Cerebellum (tissue), 4 donors: ENCODE measurements at places on chromosomes 3 and 15.

- DNase-seq, result no peak
These were observed 496.9 kb downstream of the CADM2 start for GRCh38 chr3:85455561-85456200.

DNA sequence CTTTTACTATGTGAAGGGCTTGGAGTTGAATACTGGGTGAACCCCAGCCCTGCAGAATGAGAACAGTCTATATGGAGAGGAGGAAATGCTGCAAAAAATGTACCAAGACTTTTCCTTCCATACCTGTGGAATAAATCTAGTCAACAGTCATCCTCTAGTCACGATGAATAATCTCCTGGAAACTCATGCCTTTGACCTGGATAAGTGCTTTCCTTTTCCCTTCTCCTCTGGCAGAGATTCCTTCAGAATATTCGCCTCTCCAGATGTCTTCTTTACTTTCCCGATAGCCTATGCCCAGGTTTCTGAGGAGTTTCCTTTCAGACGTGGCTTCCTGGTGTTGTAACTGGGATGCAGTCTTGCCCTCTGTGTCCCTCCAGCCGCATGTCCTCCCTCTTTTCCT is 28.1 kb downstream of the CCNL1 start:
- DNase-seq, result no peak

DNA sequence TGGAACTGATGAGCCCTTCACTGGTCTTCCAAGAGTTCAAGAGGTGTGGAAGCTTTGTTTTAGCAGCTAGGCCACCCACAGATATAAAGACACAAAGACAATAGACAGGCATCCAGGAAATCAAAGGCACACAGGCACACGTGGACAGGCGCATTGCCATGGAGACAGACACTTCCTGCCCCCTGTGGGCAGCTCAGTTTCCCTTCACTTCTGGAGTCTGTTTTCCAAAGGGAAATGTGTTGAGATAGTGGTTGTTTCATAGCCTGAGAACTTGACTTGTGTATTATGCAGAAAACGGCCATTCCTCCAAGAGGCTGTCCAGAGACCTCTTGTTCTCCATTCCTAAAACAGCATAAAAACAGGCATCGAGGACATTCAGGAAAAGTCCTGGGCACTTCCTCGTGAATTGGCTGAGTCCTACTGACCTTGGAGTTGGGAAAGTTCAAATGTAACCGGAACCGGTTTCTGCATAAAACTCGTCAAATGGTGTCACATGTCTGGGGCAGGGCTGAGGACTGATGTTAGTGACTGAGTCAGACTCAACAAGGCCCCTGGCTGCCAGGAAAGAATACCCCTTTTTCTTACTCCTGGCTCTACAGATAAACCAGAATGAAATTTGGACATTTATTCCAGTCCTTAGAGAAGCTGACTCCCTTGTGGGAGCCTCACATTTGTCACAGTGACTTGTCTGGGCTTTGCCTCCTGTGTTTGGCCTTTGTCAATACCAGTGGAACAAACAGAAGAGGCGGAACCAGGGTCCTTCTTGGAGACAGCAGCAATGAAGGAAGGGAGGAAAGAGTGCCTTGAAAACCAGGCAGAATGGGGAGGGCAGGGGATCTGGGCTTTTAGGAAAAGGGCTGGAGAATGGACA is 1.3 kb downstream of the ALPK3 start:
- no peak for DNase-seq

DNA sequence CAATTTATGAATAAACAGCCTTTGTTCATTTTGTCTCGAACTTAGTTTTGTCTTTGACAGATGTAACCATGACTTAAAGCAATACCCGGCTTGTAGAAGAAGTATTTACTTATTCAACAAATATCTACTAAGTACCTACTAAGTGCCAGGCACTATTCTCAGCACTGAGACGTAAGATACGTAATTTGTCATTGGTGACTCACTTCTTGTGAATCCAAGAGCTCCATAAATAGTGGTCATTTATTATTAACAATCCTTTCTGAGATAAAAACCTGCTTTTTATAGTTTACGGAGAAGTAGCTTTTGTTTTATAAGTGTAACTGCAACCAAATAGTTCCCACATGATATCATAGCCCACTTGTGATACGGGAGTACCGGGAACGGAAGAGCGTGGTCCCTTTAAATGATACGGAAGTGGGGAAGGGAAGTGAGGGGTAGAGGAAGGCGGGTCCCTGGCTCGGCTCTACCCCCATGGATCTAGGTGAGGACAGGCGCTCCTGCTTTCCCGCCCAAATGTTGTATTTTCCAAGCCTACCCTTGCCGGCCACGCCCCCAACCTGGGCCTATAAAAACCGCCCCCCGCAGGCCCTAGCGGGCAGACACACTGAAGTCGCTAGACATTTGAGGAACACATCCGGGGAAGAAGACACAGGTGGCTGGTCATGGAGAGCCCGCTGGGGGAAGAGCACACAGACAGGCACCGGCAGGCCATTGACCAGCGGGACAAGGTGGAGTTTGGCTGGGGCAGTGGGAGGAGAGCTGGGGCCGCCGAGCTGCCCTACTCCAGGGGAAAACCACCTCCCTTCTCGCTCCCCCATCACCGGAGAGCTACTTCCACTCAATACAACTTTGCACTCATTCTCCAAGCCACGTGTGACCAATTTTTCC is at the start of gene SAMMSON:
Gene SAMMSON (plus strand): TSS at position 594 of the 888 bp plus-strand sequence.
- DNase-seq, result no peak

DNA sequence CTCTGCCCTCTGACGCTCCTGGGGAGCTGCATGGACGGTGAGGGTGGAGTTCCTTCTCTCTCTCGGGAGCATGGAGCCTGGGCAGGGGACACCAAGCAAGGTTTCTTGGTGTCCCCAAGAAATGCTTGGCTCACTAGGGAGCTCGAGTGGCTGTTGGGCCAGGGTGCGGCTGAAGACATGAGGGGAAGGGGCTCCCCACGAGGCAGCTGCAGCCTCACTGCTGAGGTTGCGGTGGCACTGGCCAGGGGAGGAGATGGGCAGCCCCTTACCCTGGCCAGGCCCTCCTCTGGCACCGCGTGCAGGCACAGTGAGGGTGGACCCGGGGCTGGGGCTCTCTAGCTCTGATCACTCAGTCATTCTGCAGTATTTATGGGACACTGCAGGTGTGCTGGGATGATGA is 43.5 kb upstream of the SLC41A3 start:
- no peak for DNase-seq

DNA sequence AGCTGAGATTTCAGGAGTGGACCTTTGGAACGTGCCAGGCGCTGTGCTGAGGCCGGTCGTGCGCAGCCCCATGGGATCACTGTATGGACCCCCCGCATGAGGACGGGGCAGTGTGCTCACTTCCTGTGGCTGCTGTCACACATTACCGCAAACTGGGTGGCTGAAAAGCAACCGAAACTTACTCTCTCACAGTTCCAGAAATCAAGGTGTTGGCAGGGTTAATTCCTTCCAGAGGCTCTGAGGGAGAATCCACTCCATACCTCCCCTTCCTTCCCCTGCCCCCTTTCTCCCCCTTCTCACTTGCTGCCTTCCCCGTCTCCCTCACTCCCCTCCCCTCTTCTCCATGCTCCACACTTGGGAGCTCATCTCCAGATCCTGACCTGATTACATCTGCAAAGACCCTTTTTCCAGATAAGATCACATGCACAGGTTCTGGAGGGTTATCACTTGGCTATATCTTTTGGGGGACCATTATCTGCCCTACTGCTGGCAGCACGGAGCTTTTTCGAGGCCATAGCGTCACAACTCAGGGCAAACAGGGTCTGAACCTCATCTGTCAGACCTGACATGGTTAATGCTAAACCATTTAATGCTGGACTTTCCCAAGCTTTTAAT is 41.2 kb downstream of the KLF13 start:
- DNase-seq, result no peak

GRCh38 chr3:101936419-101937356 is 87.4 kb downstream of the NFKBIZ start:
- DNase-seq, result no peak

GRCh38 chr3:27723001-27723445 is 900 bp upstream of the EOMES start:
- no peak for DNase-seq

DNA sequence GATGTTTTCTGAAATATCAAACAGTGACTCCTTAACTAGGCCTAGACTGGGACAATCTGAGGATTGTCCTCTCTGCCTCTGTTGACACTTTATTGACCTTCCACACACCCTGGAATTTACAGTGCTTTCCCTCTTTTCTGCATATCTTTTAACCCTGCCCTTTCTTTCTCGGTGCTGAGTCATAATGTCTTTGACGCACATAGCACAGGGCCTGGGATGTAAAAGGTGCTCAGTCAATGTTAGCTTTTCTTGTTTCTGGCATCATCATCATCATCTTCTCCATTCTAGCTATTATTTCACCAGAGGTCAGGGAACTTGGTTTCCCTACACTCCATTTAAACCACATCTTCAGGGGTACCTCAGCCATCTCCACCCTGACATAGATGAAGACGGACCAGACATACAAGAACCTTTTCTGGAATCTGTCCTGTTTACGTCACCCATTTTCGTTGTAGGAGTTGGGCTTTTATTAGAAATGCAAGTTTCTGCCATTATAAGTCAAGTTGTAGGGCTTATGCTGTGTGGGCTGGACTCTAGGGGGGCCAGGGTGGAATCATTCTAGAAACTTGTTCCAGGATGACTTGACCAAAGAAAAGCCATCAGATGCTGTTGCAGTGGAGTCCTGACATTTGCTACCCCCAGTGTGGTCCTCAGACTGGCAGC is 46.6 kb downstream of the ZBTB38 start:
- no peak for DNase-seq

DNA sequence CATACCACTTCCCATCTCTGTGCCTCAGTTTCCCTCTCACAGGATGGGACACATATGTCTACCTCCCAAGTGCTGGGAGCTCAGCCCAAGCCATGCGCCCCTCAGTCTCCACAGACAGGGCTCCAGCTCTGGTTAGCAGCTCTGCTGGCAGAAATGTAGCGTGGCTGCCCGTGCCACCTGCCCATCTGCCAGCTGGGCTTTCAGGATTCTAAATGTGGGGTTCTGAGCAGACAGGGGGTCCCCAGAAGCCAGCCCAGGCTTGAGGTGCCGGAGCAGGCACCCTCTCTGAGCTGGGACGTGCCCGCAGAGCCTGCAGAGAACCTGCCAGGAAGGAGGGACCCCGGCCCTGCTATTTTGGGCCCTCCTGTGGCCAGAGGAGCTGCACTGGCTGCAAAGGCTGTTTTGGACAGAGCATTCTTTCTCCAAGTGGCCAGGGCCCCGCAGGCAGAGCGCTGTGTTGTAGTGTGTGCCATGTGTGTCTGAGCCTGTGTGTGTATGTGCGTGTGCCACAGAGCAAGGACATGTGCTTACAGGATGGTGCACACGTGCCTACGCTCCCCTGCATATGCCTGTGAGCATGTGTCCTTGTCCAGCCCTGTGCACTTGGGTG is 31.7 kb downstream of the PSTPIP1 start:
- DNase-seq, result no peak

DNA sequence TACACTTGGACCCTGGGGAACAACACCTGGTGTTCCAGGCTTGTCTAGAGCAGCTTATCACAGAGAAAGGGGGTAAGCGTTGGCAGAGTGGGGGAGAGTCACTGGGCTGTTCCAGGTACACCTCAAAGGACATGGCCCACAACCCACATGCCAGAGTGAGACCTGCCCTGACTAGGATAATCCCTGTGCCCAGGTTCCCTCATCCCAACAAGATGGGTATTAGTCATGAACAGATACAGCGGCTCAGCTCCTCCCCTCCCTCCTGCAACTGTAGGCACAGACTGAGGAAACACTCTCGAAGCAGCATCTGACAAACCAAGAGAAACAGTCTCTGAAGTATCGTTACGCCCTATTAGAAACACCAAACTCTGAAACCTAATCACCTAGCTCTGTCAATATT is 32.1 kb upstream of the RPS17 start:
- no peak for DNase-seq

DNA sequence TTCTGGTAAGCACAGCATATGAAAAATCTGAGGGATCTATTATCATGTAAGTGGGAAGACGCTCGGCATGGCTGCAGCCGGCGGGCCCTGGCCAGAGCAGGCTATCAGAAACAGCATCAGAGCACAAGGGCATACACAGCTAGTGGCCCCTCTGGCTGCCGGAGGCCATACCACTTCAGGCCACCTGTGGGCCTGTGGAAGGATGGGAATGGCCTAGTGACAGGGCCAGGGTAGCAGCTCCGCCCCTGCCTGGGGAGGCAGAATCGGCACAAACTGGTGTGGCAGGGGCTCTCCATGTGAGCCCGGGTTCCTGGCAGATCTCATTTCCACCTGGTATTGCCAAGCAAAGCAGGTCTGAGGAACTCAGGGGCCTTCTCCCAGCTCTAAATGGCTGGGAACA is 46.4 kb downstream of the SH3BP5 start:
- DNase-seq, result peak; percentile 66

DNA sequence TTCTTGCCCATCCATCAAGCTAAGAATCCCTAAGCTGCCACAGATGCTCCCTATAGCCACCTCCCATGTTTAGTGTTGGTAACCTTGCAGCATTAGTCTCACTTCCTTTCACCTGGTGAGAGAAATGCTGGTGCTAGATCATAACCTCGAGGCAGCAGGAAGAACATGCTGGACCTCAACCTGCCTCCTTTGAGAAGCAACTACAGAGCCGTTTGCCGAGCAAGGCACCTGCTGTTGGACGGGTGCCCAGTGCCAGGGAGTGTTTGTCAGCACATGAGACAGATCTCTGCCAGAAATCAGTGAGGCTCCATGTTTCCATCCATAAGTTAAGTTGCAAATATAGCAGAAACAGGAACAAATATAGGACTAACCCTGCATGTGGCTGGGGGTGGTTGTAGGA is 955.7 kb downstream of the TUSC7 start:
- DNase-seq, result peak; percentile 25

- no peak for DNase-seq
These were observed 16.9 kb downstream of the ARIH2 start for GRCh38 chr3:48935530-48935929.

- no peak for DNase-seq
These were observed 59.2 kb downstream of the PDIA5 start for GRCh38 chr3:123126031-123126430.

DNA sequence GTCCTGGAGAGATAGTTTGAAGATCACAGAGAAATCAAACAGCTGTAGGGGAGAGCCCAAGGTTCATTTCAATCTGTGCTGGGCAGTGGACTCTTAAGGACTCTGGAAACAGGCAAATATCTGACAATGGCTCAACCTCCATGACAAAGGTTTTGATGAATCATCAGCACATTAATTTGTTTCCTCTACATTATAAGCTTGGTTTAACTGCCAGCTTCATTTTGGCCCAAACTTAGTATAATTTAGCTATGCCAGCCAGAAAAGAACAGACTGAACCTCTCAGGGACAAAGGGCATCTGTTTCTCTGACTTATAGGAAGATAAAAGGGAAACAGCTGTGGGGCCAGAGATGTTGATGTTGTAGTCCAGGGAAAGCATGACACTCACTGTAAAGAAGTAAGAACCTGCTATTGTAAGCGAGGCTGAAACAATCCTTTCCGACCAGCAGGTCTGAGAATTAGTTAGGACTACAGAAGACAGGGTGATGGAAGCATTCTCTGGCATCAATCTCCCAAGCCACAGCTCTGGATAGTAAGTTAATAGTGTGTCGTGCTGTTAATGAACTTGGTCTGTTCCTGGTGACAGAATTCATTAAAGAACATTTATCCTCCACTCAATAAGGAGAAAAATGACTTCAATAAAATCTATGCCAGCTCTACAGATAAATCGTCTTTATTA is 110.1 kb downstream of the KCNMB2 start:
- no peak for DNase-seq
